ENCODE measurements at places on chromosomes 11 and 22. TPM values are rescaled to one million over a fixed set of nuclear protein-coding genes. Genes with fewer than 3 reads are reported as not detected.

DNA sequence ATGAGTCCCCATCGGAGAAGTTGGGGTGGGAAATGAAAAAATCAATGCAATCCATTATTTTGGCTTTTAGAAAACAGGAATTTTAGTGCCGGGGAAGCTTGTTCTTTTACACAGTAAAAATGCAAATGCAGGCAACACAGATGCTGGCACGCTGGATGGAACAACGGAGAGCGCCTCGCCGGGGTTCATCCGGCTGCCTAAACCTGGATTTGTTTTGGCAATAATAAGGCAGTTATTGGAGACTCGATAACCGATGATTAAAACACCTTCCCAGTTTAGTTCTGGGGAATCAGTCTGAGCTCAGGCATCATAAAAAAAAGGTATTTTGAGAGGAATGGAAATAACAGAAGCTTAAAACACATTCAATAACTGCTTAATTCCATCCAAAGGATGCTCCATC is 2.9 kb downstream of the DSCAML1 start:
- no peak overlapping the region for H3K4me3 ChIP-seq
- H3K4me1 ChIP-seq = no peaks in the 10 kb centered on the region
- no peak overlapping the region for H3K27ac ChIP-seq
- H3K27me3 ChIP-seq = peaks cover 35% of the 10 kb centered on the region
- H3K36me3 ChIP-seq = no peaks in the 10 kb centered on the region

GRCh38 chr22:18121954-18122554 is 11.4 kb downstream of the TUBA8 start:
- H3K27ac ChIP-seq = no peak overlapping the region
- no peaks in the 10 kb centered on the region for H3K27me3 ChIP-seq
- no peaks in the 10 kb centered on the region for H3K36me3 ChIP-seq
- H3K4me3 ChIP-seq = no peak overlapping the region

GRCh38 chr11:119717839-119718534 is 11.0 kb downstream of the NECTIN1 start:
- H3K27me3 ChIP-seq = no peaks in the 10 kb centered on the region
- H3K36me3 ChIP-seq = no peaks in the 10 kb centered on the region
- no peak overlapping the region for H3K27ac ChIP-seq
- H3K4me3 ChIP-seq = no peak overlapping the region

DNA sequence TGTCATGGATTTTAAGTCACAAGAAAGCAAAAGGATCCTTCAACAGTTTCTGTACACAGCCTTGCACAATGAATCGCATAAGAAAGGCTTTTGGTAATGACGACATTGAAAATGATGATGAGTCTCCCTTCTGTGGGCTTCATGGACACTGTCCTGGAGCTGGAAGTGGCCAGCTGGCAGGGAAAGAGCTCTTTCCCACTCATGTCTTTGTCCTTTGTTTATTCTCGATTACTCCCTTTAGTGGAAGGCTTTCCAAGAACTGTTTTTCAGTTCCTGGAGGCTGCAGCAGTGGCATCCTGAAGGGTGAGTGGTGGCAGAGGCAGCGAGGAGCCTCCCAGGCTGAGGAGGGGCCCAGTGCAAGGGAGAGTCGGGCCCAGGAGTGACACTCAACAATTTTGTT is 505.2 kb downstream of the NTM start:
- DNase-seq = no peak
- no peaks in the 10 kb centered on the region for H3K36me3 ChIP-seq
- no peak overlapping the region for H3K27ac ChIP-seq
- no peak overlapping the region for H3K4me3 ChIP-seq

DNA sequence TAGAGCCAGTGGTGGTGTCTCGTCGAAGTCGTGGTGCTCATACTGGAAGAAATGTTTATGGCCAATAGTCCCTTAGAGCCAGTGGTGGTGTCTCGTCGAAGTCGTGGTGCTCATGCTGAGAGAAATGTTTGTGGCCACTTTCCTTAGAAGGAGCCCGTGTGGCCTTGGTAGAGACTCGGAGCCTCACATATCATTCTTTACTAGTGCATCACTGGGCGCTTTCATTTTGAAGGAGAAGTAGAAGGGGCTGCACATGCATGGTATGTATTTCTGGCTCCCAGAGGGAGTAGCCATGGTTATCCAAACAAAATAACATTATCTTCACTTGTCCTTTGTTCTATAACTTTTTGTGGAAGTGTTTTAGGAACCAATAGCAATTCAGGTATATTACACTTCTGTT is 69.5 kb downstream of the JAM3 start:
- no peaks in the 10 kb centered on the region for H3K27me3 ChIP-seq
- H3K27ac ChIP-seq = no peak overlapping the region
- peaks cover 6% of the 10 kb centered on the region for H3K36me3 ChIP-seq
- no peaks in the 10 kb centered on the region for H3K4me1 ChIP-seq
- H3K4me3 ChIP-seq = no peak overlapping the region

DNA sequence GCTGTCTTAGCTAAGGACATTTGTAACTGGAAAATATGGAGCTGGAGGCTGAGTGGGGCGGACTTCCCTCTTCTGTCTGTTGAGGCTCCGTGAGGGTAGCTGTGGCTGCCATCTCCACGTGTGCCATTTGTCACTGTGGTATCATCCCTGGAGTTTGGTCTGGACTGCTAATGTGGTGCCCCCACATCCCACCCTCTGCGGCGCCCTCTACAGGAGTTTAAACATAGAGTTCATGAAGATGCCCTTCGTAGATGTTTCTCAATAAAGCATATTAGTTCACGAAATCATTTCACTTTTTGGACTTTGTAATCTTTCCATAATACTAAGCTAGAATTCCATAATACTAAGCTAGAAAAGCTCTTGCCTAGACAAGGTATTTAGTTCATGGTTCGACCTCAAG is 52.4 kb downstream of the TECTA start:
- DNase-seq = no peak
- no peak overlapping the region for H3K27ac ChIP-seq
- H3K36me3 ChIP-seq = no peaks in the 10 kb centered on the region
- H3K4me1 ChIP-seq = no peaks in the 10 kb centered on the region
- no peak overlapping the region for H3K4me3 ChIP-seq
- H3K27me3 ChIP-seq = no peaks in the 10 kb centered on the region

DNA sequence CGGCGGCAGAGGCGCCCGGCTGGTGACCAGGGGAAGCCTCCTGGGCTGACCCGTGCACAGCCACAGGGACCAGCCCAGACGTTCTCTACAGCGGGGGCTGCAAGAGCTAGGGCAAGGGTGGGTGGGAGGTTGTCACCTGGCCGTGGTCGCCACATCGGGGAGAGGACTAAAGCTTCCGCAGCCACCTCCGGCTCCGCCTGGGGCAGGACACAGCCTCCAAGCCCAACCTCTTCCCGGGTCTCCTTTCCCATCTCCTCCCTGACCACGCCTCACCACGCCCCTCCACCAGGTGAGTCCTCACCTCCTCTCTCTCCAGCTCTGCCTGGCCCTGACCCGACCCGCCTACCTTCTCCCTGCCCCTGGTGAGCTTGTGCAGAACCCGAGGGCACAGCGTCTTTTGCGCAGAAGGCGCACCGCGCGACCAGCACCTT is 75.9 kb upstream of the LMO1 start:
- DNase-seq = no peak
- no peak overlapping the region for H3K27ac ChIP-seq
- H3K4me1 ChIP-seq = no peaks in the 10 kb centered on the region
- no peaks in the 10 kb centered on the region for H3K27me3 ChIP-seq
- no peaks in the 10 kb centered on the region for H3K36me3 ChIP-seq
- H3K4me3 ChIP-seq = no peak overlapping the region

DNA sequence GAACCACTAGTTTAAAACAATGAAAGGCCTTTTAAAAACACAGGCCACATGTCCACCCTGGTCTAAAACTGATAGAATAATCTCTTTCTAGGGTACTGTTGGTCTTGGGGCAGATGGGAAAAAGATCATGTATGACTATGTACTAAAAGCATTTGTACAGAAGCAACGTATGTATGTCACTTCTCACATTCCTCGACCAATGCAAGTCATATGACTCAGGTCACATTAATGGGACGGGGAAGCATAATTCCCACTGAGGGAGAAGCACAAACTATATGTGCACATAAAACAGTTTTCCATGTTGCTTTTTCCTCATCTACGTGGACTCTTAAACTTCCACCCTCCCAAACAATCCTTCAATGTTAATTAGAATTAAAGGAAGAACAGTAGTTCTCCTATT is 32.2 kb upstream of the GAB2 start:
- H3K27ac ChIP-seq = no peak overlapping the region
- peaks cover 8% of the 10 kb centered on the region for H3K4me1 ChIP-seq
- DNase-seq = no peak
- no peak overlapping the region for H3K4me3 ChIP-seq
- no peaks in the 10 kb centered on the region for H3K27me3 ChIP-seq

DNA sequence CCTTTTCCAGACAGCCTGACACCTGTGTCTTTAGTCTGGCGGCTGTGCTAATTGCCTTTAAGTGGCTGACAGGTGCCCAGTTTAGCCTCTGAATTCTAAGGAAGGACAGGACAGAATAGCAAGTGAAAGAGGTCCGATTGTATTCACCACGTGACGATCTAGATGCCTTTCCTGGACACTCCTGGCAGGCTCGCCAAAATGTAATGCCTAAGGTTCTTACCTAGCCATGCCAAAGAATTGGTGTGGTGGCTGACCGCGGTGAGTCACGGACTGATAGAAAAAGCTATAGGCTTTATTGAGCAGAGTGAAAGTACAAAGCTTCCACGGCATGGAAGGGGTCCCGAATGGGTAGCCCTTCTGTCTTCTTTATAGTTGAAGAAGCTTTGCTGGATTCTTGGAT is 26.7 kb downstream of the ANKRD42 start:
- H3K27me3 ChIP-seq = no peaks in the 10 kb centered on the region
- no peaks in the 10 kb centered on the region for H3K36me3 ChIP-seq
- no peak overlapping the region for H3K27ac ChIP-seq
- H3K4me3 ChIP-seq = no peak overlapping the region

DNA sequence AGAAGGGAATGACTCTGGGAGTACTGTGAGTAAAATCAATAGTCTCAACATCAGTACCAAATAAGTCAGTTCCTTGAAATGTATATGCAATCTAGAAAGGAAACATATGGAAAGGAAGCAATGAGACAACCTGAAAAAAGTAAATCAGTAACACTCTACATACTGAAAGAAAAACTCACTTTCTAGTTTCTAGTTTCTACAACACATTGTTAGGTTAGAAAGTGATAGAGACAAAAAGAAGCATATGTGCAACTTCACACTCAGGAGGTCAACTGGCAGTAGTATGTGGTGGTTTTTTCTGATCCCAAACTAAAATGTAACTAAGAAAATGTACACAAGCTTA is 156.5 kb upstream of the SOX6 start:
- no peak overlapping the region for H3K27ac ChIP-seq
- H3K4me1 ChIP-seq = no peaks in the 10 kb centered on the region
- no peak for DNase-seq
- no peak overlapping the region for H3K4me3 ChIP-seq

GRCh38 chr11:32594272-32594671 is 10.6 kb downstream of the EIF3M start:
- no peak overlapping the region for H3K4me3 ChIP-seq
- peaks cover 25% of the 10 kb centered on the region for H3K36me3 ChIP-seq
- no peaks in the 10 kb centered on the region for H3K4me1 ChIP-seq

DNA sequence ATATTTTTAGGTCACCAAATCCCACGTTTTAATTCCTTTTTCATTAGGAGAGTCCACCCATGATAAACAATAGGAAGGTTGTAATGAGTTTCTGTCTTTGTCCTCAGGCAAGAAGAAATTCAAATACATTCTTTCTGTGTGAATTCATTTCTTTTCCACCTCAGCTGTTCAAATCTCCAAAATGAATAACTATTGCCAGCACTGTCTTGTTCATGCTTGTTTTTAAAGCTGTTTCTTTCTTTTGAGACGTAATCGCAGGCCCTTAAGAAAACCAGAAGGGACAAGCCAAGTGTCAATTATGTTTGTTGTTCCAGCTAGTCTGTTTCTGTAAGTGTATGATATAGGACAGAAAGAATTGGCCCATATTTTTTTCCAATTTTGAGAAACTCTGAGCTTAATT is 20.2 kb downstream of the MMP27 start:
- DNase-seq = no peak
- no peaks in the 10 kb centered on the region for H3K4me1 ChIP-seq
- H3K27ac ChIP-seq = no peak overlapping the region
- no peak overlapping the region for H3K4me3 ChIP-seq
- no peaks in the 10 kb centered on the region for H3K27me3 ChIP-seq
- H3K36me3 ChIP-seq = no peaks in the 10 kb centered on the region

DNA sequence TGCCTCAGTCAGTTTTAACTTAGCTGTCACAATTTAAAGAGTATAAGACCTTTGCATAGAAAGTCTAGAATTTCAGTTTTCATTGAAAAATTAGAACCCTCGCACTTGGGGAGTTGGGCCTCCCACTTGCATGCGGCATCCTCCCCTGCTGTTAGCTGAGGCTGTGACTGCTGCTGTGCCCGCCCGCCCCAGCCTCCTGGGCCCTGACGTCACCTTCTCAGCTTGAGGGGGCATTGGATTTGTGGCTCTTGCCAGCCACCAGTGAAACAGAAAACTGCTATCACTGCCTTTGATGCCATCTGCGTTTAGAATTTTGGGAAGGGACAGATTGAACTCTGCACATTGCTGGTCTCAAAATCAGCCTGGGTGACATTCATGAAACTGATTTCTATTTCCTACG is 108.7 kb downstream of the CTTN start:
- H3K27ac ChIP-seq = no peak overlapping the region
- DNase-seq = no peak
- no peaks in the 10 kb centered on the region for H3K27me3 ChIP-seq
- H3K4me3 ChIP-seq = no peak overlapping the region
- no peaks in the 10 kb centered on the region for H3K36me3 ChIP-seq

DNA sequence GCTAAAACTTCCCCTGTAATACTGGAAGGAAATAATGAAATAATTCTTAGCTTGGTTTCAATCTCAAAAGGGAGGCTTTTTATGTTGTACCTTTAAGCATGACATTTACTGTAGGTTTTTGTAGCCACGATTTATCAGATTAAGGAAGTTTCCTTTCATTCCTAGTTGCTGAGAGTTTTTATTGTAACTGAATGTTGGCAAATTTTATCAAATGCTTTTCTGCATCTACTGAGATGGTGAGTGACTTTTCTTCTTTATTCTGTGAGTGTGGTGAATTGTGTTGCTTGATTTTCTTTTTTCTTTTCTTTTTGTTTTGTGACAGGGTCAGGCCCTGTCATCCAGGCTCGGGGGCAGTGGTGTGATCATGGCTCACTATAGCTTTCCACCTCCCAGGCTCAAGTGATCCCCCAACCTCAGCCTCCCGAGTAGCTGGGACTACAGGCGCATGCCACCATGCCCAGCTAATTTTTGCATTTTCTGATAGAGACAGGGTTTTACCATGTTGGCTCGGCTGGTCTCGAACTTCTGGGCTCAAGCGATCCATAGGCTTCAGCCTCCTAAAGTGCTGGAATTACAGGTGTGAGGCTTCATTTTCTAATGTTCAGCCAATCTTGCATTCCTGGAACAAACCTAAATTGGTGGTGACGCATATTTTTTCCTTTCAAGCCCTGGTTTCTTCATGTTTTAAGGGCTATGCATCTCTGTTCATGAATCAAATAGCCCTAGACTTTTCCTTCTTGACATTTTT is 26.2 kb downstream of the SUSD2 start:
- peak overlapping the region; percentile 99 for H3K27ac ChIP-seq
- H3K4me1 ChIP-seq = peaks cover 43% of the 10 kb centered on the region
- H3K36me3 ChIP-seq = no peaks in the 10 kb centered on the region
- no peak overlapping the region for H3K4me3 ChIP-seq
- peak; percentile 53 for DNase-seq
- no peaks in the 10 kb centered on the region for H3K27me3 ChIP-seq

The TPST2 gene
- total RNA-seq = 49.4 TPM

The ALG12 gene
- total RNA-seq = 14.6 TPM

The LRRC75B gene
- 6.4 TPM for total RNA-seq

The CCDC87 gene
- total RNA-seq = 0.28 TPM

The RIMBP3B gene
- not detected for total RNA-seq
